ENCODE measurements at places on chromosomes 4 and X. TPM values are rescaled to one million over a fixed set of nuclear protein-coding genes. Genes with fewer than 3 reads are reported as not detected.

Gene PPEF1
- 0.05 TPM for polyA plus RNA-seq

Gene PGAM4
- not detected for polyA plus RNA-seq

Gene CABS1
- polyA plus RNA-seq, result not detected

Gene MSL3
- 20.9 TPM for polyA plus RNA-seq

Gene RIBC1
- polyA plus RNA-seq, result 0.15 TPM

DNA sequence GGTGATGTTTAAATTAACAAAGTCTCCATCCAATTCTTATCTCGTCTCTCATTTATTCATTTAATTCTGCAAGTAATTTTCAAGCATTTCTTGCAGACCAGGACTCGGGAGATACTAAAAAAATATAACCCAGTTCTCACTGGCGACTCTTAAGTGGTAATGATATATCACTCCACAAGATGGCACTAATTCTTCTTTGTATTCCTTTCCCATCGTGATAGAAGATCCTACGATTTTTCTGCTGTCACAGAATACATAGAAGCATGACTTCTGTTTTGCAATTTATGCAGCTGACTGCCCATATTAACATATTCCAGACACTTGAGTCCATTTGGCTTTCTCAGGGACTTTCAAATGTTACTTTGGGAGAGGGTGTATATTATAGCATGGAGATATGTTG lies 64.0 kb upstream of the FGF13 start:
- H3K4me3 ChIP-seq, result no peak overlapping the region
- no peaks in the 10 kb centered on the region for H3K27me3 ChIP-seq
- H3K4me1 ChIP-seq, result no peaks in the 10 kb centered on the region
- H3K36me3 ChIP-seq, result no peaks in the 10 kb centered on the region

DNA sequence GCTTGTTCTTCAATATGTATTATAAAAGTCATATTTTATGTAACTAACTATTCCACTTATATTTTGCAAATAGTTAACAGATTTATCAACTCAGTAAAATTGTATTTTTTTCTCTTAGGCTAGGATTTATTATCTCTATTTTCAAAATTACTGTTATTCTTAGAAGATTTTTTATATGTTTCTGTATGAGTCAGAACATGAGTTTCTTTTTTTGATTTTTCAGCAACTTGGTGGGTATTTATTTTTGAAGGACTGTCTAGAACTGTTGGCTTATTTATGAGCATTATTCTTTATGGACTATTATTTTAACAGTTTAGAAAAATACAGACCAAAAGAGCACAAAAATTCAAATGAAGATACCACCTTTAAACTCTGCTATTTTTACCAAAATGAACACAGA lies 6.8 kb downstream of the AIMP1 start:
- no peaks in the 10 kb centered on the region for H3K27me3 ChIP-seq
- no peak overlapping the region for H3K4me3 ChIP-seq
- H3K27ac ChIP-seq, result no peak overlapping the region
- peaks cover 40% of the 10 kb centered on the region for H3K36me3 ChIP-seq

- no peak overlapping the region for H3K4me3 ChIP-seq
- no peak overlapping the region for H3K27ac ChIP-seq
- no peaks in the 10 kb centered on the region for H3K4me1 ChIP-seq
- H3K36me3 ChIP-seq, result no peaks in the 10 kb centered on the region
- no peaks in the 10 kb centered on the region for H3K27me3 ChIP-seq
These were observed 7.1 kb upstream of the ATP2B3 start for GRCh38 chrX:153510383-153510782.

- no peaks in the 10 kb centered on the region for H3K27me3 ChIP-seq
- H3K4me1 ChIP-seq, result no peaks in the 10 kb centered on the region
- no peak overlapping the region for H3K27ac ChIP-seq
These were observed 659.3 kb upstream of the SLIT2 start for GRCh38 chr4:19592391-19592790.

- H3K4me3 ChIP-seq, result no peak overlapping the region
- no peak for DNase-seq
- no peaks in the 10 kb centered on the region for H3K36me3 ChIP-seq
- H3K27me3 ChIP-seq, result no peaks in the 10 kb centered on the region
- no peaks in the 10 kb centered on the region for H3K4me1 ChIP-seq
These were observed 616.2 kb upstream of the AADAT start for GRCh38 chr4:170705907-170706306.

DNA sequence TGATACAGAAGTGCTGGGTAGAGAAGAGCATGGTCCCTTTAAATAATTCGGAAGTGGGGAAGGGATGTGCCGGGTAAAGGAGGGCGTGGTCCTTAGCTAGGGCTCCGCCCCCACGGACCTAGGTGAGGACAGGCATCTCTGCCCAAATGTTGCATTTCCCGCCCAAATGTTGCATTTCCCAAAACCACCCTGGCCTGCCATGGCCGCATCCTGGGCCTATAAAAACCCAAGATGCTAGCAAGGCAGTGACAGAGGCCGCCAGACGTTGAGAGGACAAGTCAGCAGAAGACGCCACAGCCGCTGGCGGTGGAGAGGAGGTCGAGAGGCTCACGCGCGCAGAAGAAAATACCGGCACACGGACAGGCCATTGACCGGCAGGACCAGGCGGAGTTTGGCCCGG lies 46.1 kb downstream of the ZFP42 start:
- no peak overlapping the region for H3K27ac ChIP-seq
- no peak overlapping the region for H3K4me3 ChIP-seq
- H3K36me3 ChIP-seq, result no peaks in the 10 kb centered on the region
- no peak for DNase-seq
- no peaks in the 10 kb centered on the region for H3K27me3 ChIP-seq
- no peaks in the 10 kb centered on the region for H3K4me1 ChIP-seq

- H3K27me3 ChIP-seq, result no peaks in the 10 kb centered on the region
- no peaks in the 10 kb centered on the region for H3K4me1 ChIP-seq
- H3K4me3 ChIP-seq, result no peak overlapping the region
- no peak overlapping the region for H3K27ac ChIP-seq
- H3K36me3 ChIP-seq, result no peaks in the 10 kb centered on the region
These were observed 507.9 kb downstream of the MID1IP1 start for GRCh38 chrX:39309018-39309635.

GRCh38 chr4:90780193-90780592 lies 653.0 kb downstream of the CCSER1 start:
- H3K27me3 ChIP-seq, result no peaks in the 10 kb centered on the region
- no peaks in the 10 kb centered on the region for H3K4me1 ChIP-seq
- DNase-seq, result no peak
- H3K36me3 ChIP-seq, result no peaks in the 10 kb centered on the region

- no peak overlapping the region for H3K4me3 ChIP-seq
- H3K27me3 ChIP-seq, result no peaks in the 10 kb centered on the region
- H3K36me3 ChIP-seq, result no peaks in the 10 kb centered on the region
- DNase-seq, result no peak
- H3K4me1 ChIP-seq, result no peaks in the 10 kb centered on the region
These were observed 20.2 kb upstream of the LRBA start for GRCh38 chr4:151035328-151035727.

DNA sequence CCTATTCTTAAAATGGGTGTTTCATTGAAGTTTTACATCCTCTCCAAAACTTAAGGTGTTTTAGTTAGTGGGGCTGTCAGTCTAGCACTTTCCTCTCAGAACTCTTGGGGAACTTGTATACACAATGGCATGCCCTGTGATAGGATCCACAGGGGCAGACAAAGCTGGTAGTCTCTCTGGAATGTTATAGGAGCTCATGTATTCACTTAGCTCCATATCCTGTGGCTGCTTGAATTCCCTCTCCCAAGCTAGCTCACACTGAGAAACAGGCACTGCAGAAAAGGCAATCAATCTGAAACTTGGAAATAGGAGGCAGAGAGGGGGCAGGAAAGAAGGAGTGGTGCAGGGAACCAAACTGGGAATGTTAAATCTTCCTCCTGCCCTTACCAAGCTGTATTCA lies 26.3 kb upstream of the ARMCX2 start:
- no peaks in the 10 kb centered on the region for H3K36me3 ChIP-seq
- no peak for DNase-seq
- no peak overlapping the region for H3K4me3 ChIP-seq
- H3K4me1 ChIP-seq, result no peaks in the 10 kb centered on the region
- H3K27ac ChIP-seq, result no peak overlapping the region

DNA sequence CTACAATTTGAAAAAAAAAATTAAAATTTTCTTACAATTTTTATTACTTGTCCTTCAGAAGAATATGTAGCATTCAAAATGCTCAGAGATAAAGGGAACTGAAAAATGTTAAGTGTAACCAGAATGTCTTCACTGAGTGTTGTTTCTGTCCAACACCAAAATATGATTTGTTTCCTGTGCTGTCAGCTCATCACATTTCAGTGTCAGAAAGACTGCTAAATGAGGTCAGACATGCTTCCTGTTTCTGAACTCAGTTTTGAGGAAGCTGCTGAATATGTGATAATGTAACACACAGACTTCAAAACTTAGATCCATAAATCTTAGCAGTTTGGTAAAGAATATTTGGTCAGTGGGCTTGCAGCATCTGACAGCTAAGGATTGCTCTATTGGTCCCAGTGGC lies 1849.7 kb downstream of the PCDH7 start:
- H3K27me3 ChIP-seq, result no peaks in the 10 kb centered on the region
- no peak for DNase-seq
- no peaks in the 10 kb centered on the region for H3K4me1 ChIP-seq
- no peak overlapping the region for H3K4me3 ChIP-seq
- H3K27ac ChIP-seq, result no peak overlapping the region
- H3K36me3 ChIP-seq, result no peaks in the 10 kb centered on the region

DNA sequence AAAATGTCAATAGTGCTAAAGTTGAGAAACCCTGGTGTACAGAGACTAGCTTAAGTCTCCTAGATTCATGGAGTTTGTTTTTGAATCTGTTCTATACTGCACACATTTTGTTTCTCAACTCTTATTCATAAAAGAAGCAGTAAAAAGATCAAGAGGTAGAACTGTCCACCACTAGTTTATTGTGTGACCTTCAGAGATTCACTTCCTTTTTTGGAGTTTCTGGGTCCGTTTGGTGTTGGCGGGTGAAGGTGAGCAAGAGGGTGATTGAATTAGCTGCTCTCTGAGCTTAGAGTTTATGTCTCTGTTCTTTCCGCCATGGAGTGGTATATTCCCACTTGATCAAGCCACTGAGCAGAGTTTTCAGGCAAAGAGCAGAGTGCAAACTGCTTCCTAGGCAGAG lies 21.4 kb upstream of the PLAC1 start:
- H3K27me3 ChIP-seq, result no peaks in the 10 kb centered on the region
- no peak for DNase-seq
- H3K4me1 ChIP-seq, result no peaks in the 10 kb centered on the region
- H3K27ac ChIP-seq, result no peak overlapping the region
- no peak overlapping the region for H3K4me3 ChIP-seq
- no peaks in the 10 kb centered on the region for H3K36me3 ChIP-seq

- no peaks in the 10 kb centered on the region for H3K4me1 ChIP-seq
- DNase-seq, result peak; percentile 72
- H3K4me3 ChIP-seq, result no peak overlapping the region
- H3K27ac ChIP-seq, result peak overlapping the region; percentile 17
These were observed 41.2 kb downstream of the LONRF3 start for GRCh38 chrX:119015407-119016237.

DNA sequence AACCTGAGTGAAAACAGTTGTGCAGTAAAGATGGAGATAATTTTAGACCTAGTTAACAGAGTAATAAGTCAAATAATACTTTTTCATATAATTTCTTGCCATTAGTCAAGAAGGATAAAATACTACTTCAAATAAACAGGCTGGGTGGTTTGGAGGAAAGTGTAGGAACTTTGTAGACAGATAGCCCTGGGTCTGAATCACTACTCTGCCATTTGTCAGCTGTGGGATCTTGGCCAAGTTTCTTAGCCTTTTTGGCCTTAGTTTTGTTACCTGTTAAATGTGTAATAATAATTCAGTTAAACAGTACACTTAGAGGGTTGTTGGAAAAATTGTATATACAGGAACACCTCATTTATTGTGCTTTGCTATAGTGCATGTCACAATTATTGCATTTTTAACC lies 163.7 kb downstream of the NPNT start:
- no peaks in the 10 kb centered on the region for H3K27me3 ChIP-seq
- H3K4me3 ChIP-seq, result no peak overlapping the region
- DNase-seq, result no peak
- no peaks in the 10 kb centered on the region for H3K36me3 ChIP-seq

- H3K36me3 ChIP-seq, result no peaks in the 10 kb centered on the region
- no peak for DNase-seq
- H3K4me3 ChIP-seq, result peak overlapping the region; percentile 7
- peaks cover 20% of the 10 kb centered on the region for H3K4me1 ChIP-seq
These were observed 4.3 kb downstream of the ARHGAP4 start for GRCh38 chrX:153921511-153922446.

DNA sequence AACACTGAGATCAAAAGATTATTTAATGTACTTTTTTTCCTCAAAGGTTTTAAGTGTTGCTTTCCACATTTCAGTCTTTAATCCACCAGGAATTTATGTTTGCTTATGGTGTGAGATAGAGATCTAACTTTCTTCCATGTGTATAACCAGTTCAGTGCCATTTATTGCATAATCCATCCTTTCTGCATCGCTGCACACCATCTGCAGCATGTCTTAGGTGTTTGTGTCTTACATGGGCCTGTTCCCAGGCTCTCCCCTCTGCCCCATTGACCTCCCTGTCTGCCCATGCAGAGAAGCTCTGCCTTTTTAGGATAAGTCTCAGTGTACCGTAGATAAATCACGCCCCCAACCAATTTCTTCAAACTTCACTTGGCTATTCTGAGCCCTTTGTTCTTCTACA lies 30.3 kb downstream of the NSDHL start:
- no peaks in the 10 kb centered on the region for H3K36me3 ChIP-seq
- DNase-seq, result no peak
- no peak overlapping the region for H3K27ac ChIP-seq
- H3K4me1 ChIP-seq, result no peaks in the 10 kb centered on the region
- no peaks in the 10 kb centered on the region for H3K27me3 ChIP-seq

- H3K27ac ChIP-seq, result peak within 1 kb of the TSS; percentile 6
- H3K36me3 ChIP-seq, result no peaks in the 10 kb centered on the region
- H3K4me1 ChIP-seq, result peaks cover 28% of the 10 kb centered on the region
- H3K27me3 ChIP-seq, result no peaks in the 10 kb centered on the region
These were observed at the start of gene ADH1B for GRCh38 chr4:99321241-99322191. ADH1B (minus strand) TSS chr4:99321401; CDS start chr4:99321331, 70 bp downstream.

DNA sequence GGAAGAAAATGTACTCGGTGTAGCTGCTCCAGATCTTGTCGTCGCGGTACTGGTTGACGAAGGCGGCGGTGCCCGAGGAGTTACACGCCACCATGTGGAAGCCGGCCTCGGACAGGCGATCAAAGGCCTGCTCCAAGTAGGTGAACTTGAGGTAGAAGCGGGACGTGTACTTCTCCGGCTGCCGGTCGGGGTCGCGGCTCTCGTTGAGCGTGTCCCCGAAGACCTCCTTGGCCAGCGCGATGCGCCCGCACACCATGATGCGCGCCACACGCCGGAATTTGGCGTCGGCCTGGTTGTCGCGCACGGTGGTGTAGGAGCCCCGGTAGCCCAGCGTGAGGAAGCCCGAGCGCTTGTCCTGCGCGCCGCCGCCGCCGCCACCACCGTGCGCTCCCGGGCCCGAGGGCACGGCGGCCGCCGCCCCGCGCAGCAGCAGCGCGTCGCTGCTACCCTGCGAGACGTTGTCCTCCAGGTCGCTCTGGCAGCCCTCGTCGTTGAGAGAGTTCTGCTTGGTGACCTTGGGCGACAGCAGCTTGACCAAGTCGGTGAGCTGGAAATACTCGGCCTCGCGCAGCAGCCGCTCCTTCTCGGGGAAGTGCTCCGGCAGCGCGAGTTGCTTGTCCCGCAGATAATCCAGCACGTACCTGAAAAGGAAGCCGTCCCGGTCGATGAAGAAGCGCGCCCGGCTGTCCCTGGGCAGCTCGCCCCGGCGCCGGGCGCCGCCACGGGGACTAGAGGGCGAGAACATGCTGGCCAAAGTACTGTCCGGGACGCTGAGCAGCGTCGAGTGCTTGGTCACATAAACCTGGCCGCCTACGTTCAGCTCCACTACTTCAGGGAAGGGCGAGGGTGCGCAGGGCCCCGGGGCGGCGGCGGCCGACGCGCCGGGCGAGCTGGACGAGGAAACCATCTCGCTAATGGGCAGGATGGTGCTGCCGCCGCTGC lies 775 bp downstream of the KCTD8 start:
- H3K4me1 ChIP-seq, result no peaks in the 10 kb centered on the region
- H3K27me3 ChIP-seq, result peaks cover 5% of the 10 kb centered on the region
- peak overlapping the region; percentile 81 for H3K4me3 ChIP-seq
